Hypothalamus (tissue), 51 donors: ENCODE measurements at places on chromosomes 7 and 10.

DNA sequence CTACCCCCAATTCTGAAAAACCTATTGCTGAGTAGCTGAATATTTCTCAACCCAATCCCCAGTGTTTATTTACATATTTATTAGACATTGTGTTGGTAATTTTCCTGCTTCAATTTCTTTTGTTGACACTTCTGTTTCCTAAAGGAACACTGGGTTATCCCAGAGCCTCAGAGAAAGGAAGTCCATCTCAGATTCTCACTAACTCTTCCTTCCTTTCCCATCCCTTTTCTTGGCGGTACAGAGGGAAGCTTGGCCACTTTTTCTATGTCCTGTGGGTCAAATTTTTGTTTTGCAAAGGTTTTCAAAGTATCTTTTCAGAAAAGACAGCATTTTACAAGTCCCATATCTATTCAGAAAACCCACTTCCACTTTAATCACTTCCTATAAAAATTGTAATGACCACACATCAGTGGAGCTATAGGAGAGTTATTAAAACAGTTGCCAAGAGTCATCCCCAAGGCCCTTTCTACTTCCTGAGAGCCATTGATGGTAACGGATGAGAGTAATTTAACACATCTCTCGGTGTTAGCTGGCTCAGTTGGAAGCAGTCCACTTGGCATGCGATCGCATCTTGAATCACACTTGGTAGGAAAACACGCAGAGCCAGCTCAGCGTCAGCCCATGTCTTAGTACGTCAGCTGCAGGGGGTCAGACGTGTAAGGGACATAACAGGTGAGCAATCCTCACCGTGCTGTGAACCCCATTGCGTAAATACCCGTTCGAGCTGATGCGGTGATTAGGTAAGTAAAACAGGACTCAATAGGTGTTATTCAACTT is 231.1 kb upstream of the ADARB2 start:
- DNase-seq = no peak

- DNase-seq = no peak
Observed at GRCh38 chr7:114629762-114630161, 215.1 kb downstream of the FOXP2 start.

DNA sequence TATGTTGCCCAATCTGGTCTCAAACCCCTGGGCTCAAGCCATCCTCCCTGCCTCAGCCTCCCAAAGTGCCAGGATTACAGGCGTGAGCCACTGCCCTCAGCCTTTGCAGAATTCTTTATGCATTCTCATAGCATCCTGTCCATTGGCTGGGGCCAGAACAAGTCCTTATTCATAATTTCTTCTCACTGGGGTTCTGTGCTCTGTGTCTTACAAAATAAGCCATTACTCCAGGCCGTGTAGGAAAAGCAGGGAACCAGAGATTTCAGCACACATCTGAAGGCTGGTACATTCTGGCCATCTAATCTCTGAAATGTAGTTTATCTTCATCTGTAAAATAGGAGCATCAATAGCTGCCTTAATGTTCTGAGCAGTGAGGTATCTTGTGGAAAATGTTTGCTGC is 10.3 kb upstream of the OCM start:
- DNase-seq = no peak

- no peak for DNase-seq
Observed at GRCh38 chr10:35916791-35917190, 274.7 kb upstream of the FZD8 start.
